ENCODE measurements at places on chromosomes 2 and 18.

DNA sequence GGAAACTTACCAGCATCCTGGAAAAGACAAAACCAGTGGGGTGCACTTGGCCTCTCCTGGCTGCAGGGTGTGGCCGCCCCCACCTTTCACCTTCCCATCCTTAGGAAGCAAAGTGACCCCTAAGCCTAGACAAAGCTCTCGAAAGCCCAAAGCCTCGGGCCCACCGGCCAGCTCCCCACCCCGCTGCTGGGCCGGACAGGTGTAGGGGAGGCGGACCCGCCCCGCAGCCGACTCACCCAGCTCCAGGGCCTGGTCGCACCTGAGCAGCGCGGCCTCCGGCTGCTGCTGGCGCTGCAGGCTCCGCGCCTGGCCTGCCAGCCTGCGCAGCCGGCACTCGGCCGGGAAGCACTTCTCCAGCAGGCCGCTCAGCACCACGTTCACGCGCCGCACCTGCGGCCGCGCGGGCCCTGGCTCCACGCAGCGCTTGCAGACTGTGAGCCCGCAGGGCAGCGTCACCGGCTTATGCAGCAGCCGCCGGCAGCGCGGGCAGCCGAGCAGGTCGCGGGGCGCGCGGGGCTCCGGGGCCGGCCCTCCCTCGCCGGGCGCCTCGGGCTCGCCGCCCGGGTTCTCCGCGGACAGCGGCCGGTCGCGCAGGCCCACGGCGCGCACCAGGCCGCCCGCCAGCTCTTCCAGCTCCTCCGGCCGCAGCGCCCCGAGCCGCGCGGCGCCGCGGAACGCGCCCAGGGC lies 979 bp downstream of the LONRF2 start:
- DNase-seq, result no peak

DNA sequence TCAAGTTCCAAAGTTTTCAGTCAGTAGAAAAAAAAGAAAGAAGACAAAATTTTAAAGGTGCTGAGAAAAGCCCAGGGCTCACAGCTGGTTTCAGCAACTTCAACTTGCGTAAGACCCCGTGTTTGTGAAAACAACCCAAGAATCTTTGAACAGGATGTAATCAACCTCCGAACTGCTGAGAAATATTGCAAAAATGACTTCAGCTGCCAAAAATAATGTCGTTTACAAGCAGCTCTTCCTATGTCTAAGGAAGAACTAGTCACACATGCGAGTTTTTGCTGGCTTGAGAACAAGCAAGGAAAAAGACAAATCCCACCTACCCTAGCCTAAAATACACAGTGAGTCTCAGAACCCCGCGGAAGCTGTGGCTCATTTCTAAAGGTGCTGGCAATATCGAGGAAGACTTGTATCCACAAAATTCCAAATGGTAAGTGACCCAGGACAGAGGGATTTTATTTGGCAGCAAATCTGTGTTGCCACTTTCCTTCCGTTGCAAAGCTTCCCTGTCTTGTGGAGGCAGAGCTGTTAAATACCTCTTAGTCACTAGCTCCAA lies 59.8 kb upstream of the SLC8A1 start:
- no peak for DNase-seq

GRCh38 chr18:63858456-63858855 lies 29.0 kb upstream of the SERPINB2 start:
- no peak for DNase-seq

- DNase-seq, result no peak
These were observed 585 bp upstream of the ANAPC1 start for GRCh38 chr2:111884592-111884964.

DNA sequence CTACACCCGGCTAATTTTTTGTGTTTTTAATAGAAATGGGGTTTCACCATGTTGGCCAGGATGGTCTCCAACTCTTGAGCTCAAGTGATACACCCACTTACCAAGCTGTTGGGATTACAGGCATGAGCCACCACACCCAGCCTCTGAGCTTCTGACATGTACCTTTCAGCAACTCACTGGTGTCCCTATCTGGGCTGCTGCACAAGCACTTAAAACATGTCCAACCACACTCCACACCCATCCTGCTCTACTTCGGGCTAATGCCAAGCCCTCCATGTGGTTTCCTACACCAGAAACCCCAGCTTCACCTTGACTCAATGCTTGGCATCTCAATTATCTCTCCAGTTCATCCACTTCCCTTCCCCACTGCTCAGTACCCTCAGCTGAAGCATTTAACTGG lies 22.4 kb upstream of the ARMC9 start:
- DNase-seq, result no peak

- DNase-seq, result no peak
These were observed 67.4 kb downstream of the BIN1 start for GRCh38 chr2:127039387-127040031.

DNA sequence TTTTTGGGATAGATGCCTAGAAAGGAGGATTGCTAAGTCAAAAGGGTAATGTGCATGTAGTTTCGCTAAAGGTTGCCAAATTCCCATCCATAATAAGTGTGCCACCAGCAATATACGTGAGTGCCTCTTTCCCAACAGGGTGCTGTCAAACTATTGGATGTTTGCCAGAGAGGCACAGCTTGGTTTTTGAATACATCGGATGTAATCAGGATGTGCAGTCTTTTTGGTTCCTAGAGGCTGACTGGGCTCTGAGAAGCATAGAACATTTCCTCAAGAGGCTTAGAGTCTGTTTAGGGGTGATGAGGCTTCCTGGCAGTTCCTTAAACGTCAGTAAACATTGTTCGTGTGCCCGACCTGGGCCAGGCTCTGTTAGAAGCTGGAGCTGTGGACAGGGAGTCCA lies 28.0 kb downstream of the AGAP1 start:
- no peak for DNase-seq

DNA sequence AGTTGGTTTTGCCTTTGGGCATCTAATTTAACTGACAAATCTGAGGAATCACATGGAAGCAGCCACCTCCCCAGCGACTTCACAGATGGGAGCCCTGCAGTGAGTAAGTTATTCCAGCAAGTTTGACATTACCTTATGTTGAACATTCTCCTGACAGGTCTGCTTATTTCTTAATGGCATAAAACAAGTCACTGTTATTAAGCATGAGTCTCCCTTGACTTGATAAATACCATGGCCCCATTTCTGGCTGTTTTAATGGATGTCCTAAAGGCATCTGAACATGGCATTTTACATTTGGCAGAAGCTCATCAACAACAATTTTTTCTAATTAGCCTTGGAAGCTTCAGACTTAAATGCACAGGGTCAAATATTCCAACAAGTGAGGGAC lies 92.6 kb upstream of the CREB1 start:
- no peak for DNase-seq

GRCh38 chr2:222427646-222428301 lies 3.4 kb downstream of the SGPP2 start:
- DNase-seq, result no peak

- DNase-seq, result no peak
These were observed 326.9 kb upstream of the GULP1 start for GRCh38 chr2:187964746-187965145.

DNA sequence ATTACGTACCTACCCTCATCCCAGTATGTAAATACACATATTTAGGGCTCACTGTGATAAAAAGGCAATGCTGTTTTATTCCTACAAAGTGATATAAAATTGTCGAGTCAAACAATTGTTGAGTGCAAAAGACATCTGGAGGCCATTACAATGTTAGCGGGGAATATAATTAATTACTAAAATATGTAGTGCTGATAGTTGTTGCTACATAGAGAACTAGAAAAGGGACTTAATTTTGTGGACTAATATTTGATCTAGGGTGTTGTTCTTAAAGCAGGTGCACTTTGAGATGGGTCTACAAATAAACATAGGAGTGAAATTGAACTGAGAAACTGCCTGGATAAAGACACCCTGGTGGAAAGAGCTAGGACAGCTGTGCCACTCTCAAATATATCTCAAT lies 300.1 kb downstream of the NOL4 start:
- DNase-seq, result no peak

DNA sequence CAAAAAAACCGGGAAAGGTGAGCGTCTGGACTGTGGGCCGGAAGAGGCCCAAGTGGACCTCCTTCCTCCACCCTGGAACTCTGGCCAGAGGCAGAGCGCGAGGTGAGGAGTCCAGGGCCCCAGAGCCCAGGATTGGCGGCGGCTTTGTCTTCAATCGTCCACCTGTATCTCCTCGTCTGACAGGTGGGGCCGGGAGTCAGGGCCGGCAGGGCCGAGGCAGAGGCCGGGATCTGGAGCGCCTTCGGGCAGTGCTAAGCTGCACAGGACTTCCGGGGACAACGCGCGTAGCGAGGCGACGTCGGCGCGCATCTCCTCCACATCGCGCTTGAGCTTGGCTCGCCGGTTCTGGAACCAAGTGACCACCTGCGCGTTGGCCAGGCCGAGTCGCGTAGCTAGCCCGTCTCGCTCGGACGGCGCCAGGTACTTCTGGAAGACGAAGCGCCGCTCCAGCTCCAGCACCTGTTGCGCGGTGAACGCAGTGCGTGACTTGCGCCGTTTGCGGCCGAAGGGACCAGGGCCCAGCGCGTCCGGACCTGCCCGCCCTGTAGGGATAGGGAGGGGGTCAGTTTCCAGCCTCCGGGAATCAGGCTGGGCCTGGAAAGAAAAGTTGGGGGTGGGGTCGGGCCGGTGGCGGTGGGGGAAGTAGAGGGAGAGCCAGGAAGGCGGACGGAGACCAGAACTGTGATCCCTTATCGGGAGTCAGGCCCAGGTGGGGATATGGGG lies 1.5 kb downstream of the LBX2 start:
- DNase-seq, result no peak

GRCh38 chr2:224042191-224042696 lies 3.2 kb upstream of the SERPINE2 start:
- DNase-seq, result no peak

DNA sequence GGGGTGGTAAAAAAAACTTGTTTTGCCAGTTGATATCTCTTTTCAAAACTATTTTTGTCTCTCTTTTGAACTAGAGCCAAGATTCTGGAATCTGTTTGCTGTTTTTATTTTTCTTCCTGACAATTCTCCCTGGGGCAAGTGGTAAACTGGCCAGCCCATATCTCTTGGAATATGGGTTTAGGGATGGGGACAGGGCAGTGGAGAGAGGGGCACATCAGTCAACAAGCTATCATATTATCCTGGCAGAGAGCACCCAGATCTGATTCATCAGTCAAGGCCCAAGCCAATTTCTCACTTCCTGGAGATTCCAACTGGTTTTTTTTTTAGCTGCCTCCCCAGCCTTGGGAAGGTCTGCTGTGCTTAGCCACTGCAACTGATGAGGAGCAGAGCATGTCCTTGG lies 52.3 kb downstream of the ARHGAP28 start:
- DNase-seq, result no peak

GRCh38 chr2:71409611-71410010 lies 43.8 kb upstream of the DYSF start:
- DNase-seq, result no peak

GRCh38 chr2:240140920-240141319 lies 462 bp upstream of the OTOS start:
- no peak for DNase-seq

GRCh38 chr2:173090276-173090877 lies 14.7 kb downstream of the MAP3K20 start:
- DNase-seq, result no peak

- DNase-seq, result no peak
These were observed 55.2 kb downstream of the KIF5C start for GRCh38 chr2:148930046-148930775.

- DNase-seq, result no peak
These were observed 16.7 kb downstream of the IL1R1 start for GRCh38 chr2:102159295-102159694.

GRCh38 chr18:77161383-77161782 lies 28.8 kb upstream of the MBP start:
- no peak for DNase-seq

GRCh38 chr2:116545286-116546068 lies 1269.0 kb upstream of the DDX18 start:
- DNase-seq, result no peak

DNA sequence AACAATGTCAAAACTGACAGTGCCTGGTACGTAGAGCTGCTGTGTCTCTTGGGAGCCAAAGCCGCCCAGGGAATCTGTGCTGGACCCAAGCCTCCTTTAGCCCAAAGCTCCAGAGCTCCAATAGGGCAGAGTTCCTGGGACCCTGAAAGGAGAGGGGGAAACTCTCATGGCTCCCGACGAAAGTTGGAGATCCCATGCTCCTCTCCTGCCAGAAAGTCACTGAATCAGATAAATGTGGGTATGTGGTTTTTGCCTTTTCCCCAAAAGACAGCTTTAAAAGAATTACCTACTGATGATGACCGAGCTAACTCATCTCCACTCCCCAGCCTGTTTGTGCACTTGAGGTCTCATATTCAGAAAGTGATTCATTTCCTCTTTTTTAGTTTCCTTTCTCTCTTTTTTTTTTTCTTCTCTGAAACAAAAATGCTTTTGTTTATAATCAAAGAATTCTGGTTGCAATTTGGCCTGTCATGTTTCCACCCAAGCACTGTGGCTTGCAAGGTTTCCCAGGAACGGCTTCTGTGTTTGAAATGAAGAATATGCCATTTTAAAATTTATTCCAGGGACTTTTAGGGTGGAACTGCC lies 14.1 kb upstream of the PMAIP1 start:
- DNase-seq, result no peak

DNA sequence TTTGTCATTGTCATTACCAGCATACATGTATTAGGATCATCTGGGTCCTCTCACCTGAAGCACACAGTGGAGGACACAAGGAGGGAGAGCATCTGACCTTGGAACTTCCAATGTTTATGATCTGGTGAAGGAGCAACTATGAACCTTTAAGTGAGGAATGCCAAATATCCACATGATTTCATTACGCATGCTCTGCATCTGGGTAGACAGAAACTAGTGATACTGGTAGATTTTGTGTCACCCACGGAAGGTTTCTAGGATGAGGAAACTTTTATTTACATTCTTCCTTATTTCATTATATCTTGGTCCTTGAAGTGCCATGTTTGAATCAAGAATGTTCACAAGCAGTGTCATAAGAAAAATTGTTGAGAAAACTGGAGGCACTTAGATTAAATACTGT lies 32.1 kb downstream of the SPC25 start:
- no peak for DNase-seq

DNA sequence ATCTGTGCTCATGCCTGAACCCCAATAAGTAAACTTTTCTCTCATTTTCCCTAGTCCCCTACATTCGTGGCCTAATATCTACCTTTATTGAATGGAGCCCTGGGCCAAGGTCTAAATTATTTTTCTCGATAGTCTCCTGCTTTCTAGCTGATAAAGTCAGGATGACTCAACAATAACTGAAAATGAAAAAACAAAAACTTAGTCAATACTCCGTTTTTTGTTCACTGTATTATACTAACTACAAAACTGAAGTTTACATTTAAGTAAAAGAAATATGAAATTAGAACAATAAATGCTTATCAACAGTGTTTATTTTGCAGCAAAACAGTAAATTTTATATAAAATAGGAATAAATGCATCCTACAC lies 32.2 kb downstream of the AOX1 start:
- no peak for DNase-seq

- DNase-seq, result no peak
These were observed 447.2 kb upstream of the SPHKAP start for GRCh38 chr2:228628682-228629081.

DNA sequence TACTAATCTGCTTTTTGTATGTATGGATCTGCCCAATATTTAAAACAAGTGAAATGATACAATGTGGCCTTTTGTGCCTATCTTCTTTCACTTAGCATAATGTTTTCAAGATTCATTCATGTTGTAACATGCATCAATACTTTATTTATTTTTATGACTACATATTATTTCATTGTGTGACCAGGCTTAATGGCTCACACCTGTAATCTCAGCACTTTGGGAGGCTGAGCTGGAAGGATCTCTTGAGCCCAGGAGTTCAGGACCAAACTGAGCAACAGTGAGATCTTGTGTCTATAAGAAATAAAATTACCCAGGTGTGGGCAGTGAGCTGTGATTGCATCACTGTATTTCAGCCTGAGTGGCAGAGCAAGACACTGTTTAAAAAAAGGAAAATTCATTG lies 33.2 kb downstream of the SPOPL start:
- DNase-seq, result no peak

- DNase-seq, result peak; percentile 59
These were observed 187.7 kb upstream of the HAAO start for GRCh38 chr2:42979870-42980763.

All from liver (tissue), 10 donors.